MG63 (cell line): ENCODE measurements at places on chromosomes 2 and 18. TPM values are rescaled to one million over a fixed set of nuclear protein-coding genes. Genes with fewer than 3 reads are reported as not detected.

Gene PPP1R1C
- 0.07 and 0.53 TPM in 2 replicates for total RNA-seq

DNA sequence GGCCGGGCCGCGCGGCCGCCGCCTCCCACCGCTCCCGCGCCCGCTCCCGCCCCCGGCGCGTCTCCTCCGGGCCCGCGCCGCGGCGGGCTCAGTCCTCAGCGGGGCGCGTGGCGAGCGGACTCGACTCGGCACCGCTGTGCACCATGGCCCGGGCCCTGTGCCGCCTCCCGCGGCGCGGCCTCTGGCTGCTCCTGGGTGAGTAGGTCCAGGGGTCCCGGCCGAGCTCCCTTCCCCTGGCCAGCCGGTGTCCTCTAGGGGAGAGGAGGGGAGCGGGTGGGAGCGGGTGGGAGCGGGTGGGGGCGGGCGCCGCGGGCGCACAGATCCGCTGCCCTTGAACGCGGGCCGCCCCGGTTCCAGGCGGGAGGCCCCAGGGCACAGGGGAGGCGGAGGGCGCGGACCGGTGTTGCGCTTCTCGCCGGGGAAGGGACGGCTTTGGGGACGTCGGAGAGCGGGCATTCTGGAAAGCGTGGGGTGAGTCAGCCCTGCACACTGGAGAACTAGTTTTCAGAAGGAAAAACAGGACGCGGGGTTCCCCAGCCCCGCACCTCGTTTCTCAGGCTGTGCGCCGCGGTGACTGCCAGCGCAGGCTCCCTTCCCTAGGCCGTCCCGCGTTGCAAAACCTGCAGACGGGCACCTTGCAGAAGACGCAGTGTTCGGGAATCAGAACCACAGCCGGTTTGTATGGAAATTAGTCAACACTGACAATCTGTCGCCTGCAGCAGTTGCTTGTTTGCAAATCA, at the start of gene RAMP1:
Gene RAMP1 (plus strand): TSS at position 91 of the 740 bp plus-strand sequence. CDS start 53 bp downstream, at position 144.
- peak; percentile 58 for DNase-seq

Gene KANSL3
- 23.9 and 34.5 TPM in 2 replicates for total RNA-seq

Gene SERPINB13
- not detected in 2 replicates for total RNA-seq
